Fibroblast of villous mesenchyme (primary cell): ENCODE measurements at places on chromosomes 4 and X. TPM values are rescaled to one million over a fixed set of nuclear protein-coding genes. Genes with fewer than 3 reads are reported as not detected.

Gene STPG2
- total RNA-seq: under 0.01 and 0.32 TPM in 2 replicates

Gene WNK3
- total RNA-seq: 0.64 and 1.7 TPM in 2 replicates

Gene PLS3
- total RNA-seq: 271 and 323 TPM in 2 replicates

Gene DRD5
- total RNA-seq: not detected in 2 replicates

Gene NR3C2
- total RNA-seq: under 0.01 and 0.32 TPM in 2 replicates

Gene CCDC110
- total RNA-seq: 0.32 and 0.43 TPM in 2 replicates

Gene GLRA3
- under 0.01 TPM in 1 of 2 replicates, not detected in the other for total RNA-seq

Gene TKTL2
- under 0.01 TPM in 1 of 2 replicates, not detected in the other for total RNA-seq

Gene MAGEA2B
- total RNA-seq: not detected in 2 replicates

Gene VCX3A
- total RNA-seq: not detected in 2 replicates

Gene UGT2A1
- total RNA-seq: not detected in 2 replicates

Gene NKX1-1
- not detected in 2 replicates for total RNA-seq

Gene HOPX
- under 0.01 and 0.97 TPM in 2 replicates for total RNA-seq

Gene RTL5
- total RNA-seq: 1.3 and 2.2 TPM in 2 replicates

Gene TMEM271
- total RNA-seq: not detected in 2 replicates

Gene ARHGEF38
- total RNA-seq: not detected in 2 replicates

Gene ETDA
- not detected in 2 replicates for total RNA-seq

Gene SLITRK4
- total RNA-seq: 3.0 and 6.1 TPM in 2 replicates

Gene SMARCA1
- 64.7 and 93.3 TPM in 2 replicates for total RNA-seq

Gene RNF150
- total RNA-seq: 12.2 and 16.4 TPM in 2 replicates

Gene NUDT6
- 3.9 and 6.8 TPM in 2 replicates for total RNA-seq

Gene ENPEP
- total RNA-seq: 0.32 and 0.43 TPM in 2 replicates

Gene OCIAD1
- 81.5 and 123 TPM in 2 replicates for total RNA-seq

Gene CHRDL1
- total RNA-seq: under 0.01 TPM in 2 replicates

Gene SH3D19
- total RNA-seq: 43.5 and 46.6 TPM in 2 replicates

Gene MAGED4B
- 18.6 and 24.2 TPM in 2 replicates for total RNA-seq

Gene TADA2B
- total RNA-seq: 12.2 and 16.0 TPM in 2 replicates

Gene MAGEA1
- not detected in 2 replicates for total RNA-seq

Gene SMIM10
- 4.3 and 6.8 TPM in 2 replicates for total RNA-seq
